SHP77 treated with DMSO at 0.1 percent for 48 hours (cell line): ENCODE measurements at places on chromosomes 11 and 22.

- DNase-seq = no peak
Measured at GRCh38 chr11:82826526-82826925, 73.7 kb downstream of the PRCP start.

GRCh38 chr11:43918662-43919061, 23.8 kb upstream of the C11orf96 start:
- no peak for DNase-seq

DNA sequence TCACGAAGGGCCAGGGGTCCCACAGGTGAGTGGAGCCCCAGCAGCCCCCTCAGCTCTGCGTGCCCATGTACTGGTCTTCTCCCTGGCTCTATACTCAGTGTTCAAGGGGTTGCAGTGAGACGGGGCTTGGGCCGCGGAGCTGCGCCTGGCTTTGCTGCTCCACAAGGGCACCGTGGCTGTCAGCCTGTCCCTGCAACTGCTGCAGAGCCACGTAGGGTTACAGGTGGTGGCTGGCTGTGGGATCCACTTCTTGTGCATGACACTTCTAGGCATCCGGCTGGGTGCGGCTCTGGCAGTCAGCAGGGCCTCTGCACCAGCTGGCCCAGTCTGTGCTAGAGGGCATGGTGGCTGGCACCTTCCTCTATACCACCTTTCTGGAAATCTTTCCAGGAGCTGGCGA, 14.3 kb downstream of the MTFP1 start:
- DNase-seq = no peak

- DNase-seq = no peak
Measured at GRCh38 chr22:36323182-36323854, 64.4 kb downstream of the MYH9 start.

DNA sequence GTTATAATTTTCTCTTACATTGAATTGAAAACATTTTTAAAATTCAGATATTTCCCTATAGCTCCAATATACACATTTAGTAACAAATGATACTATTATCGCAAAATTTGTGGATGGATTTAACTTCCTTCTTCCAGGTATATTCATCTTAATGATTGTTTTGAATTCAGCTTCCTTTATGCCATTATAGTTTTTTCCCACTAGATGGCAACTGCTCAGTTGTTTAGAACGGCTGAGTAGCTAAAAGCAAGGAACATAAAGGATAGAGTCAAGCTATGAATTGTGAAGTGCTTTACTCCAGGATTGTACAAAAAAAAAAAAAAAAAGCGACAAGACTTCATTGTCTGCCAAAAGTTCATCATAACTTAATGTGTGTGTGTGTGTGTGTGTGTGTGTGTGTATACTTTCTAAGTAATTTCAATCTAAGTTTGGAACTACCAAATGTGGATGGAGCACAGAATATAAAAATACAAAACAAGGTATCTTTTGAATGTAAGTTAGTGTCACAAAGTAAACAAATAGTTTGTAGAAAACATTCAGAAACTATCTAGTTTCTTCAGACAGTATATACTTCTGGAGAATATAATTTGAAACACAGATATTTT, 846.4 kb downstream of the DLG2 start:
- peak; percentile 24 for DNase-seq
